ENCODE measurements at places on chromosomes 13 and 19.
A peak's percentile ranks its signal among the peaks of the same experiment; 100 is the strongest.

DNA sequence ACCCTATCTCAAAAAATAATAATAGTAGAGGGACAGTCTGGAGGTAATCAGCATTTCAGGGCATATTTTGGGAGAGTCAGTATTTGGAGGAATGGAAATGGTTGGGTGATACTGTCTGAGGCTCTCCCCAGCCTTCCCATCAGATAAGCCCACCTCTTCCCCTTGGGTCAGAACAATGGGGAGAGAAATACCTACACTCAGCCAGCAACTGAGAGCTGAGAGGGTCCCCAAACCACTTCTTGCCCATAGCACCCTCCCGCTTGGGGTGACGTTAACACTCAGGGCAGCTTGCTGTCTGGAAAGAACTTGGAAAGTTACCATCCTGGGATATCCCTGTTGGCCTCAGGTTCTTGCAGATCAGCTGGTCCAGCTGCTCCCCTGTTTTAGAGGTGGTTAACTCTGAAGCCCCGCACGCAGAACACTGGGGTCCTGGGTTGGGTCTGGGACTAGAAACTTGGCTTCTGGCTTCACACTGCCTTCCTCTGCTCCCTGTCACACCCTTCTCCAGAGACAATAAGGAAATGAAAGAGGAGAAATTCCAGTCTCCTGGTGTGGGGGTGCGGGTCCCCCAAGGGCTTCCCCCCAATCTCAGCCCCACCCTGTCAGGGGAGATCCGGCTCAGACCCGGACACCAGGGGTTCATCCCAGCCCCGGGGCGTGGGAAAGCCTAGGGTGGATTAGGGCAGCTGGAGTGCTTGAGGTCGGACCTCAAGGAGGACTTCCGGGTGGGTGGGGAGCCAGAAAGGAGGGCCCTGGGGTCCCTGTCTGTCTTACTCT, 2.5 kb downstream of the FOXA3 start:
- DNase-seq, result no peak

DNA sequence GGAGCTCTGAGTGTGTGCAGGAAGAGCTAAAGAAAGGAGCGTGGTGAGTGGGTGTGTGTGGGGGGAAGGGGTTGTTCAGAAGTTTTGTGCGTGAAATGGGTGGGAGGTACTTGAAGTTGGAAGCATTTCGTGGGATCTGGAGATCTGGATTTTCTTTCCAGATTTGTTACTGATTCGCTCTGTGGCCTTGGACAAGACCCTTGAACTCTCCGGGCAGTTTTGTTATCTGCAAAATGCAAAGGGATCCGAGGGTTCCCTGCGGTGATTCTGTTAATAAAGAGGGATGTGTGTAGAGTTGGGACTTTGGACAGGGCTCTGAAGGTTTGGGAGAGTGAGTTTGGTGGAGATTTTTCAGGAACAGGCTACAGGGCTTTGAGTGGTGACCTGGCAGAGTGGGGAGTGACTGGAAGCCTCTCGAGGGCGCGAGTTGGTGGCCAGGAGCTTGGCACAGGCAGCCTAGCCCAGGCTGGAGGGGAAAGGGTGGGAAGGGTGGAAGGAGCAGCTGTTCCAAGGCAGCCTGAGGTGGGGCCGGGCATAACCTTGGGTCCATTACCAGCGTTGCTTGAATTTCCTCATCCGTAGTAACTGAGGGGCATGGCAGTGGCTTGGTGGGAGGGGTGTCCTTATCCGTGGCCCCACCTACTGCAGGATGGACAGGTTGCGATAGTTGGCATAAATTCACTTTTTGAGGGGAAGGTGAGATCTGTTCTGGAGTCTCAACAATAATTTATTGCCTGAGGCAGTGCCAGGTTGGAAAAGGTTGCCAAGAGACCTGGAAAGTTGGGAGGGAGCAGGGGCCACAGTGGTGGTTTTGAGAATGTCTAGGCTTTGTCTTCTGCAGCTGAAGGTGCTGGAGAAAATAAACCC, 2.1 kb downstream of the ACTN4 start:
- peak; percentile 96 for DNase-seq

- DNase-seq, result no peak
These were observed 1.4 kb upstream of the FZR1 start for GRCh38 chr19:3504735-3505134.

- DNase-seq, result no peak
These were observed 73.8 kb downstream of the TRPM4 start for GRCh38 chr19:49231389-49231788.

DNA sequence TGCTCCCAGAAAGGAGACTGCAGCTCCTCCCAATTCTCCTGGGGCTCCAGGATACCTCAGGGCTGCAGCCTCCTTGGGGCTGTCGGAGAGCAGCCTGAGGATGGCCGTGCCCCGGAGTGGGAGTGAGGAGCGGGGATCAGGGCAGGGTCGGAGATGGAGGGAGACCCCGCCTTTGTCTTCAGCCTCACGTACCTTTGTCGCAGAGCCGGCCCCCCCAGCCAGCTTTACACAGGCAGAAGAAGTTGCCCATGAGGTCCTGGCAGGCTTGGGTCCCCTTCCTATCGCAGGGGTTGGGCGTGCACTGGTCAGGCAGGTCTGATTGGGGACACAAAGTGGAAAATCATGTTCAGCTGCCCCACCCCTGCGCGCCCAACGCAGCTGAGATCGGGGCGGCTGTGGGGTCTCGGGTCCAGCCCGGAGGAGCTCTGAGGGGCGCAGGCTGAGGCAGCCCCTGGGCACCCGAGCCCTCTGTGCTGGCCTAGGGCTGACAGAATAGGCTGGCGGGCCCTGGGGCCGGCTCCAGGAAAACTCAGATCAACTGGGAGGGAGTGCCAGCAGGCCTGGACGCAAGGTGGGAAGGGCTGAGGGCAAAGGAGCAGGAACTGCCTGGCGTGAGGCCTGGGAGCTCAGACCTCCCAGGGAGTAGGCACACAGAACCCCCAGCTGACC, 24.2 kb downstream of the GAS6 start:
- DNase-seq, result no peak

DNA sequence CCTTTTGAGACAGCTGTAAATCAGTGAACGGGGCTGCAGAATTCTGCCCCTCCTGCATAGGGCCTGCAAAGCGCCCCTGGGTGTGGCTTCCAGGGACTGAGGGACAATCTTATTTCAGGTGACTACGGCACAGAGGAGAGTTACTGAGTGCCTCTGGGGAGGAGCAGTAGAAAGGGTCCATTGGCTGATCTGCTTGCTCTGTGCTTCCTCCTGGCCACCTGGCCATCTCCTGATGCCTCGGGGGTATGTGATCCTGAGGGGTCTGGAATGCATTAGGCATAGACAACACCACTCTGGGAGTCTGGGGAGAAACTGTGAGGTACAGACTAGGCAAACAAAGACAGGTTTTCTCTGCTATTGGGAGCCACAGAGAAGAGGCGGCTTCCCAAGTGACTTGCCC, 2.8 kb downstream of the KCTD15 start:
- no peak for DNase-seq

GRCh38 chr13:23656637-23657371, 86.6 kb downstream of the TNFRSF19 start:
- no peak for DNase-seq

DNA sequence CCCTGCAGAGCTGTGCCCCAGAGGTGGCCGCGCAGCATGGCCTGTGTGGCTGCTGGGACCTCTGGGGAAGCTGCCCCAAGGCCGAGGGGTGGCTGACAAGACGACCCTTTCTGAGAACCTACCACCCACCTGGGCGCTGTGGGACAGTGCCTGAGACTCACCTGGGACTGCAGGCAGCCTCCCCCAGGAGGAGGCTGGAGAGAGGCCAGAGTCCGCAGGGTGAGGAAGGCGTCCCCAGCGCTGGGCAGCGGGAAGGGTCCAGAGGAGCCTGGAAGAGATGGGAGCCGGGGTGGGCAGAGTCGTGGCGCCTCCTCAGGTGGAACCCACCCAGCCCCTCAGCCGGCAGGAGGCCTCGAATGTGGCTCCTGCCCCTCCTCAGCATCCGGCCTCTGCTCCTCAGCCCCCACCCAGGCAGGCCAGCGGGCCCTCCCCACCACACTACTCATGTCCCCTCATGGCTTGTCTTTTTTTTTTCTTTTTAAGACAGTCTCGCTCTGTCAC, 25.3 kb downstream of the CILP2 start:
- no peak for DNase-seq
